ENCODE measurements at places on chromosomes 6 and 20. TPM values are rescaled to one million over a fixed set of nuclear protein-coding genes. Genes with fewer than 3 reads are reported as not detected.

MTRF1L gene
- total RNA-seq: 12.9 TPM

- no peak for DNase-seq
- H3K4me1 ChIP-seq: peaks cover 35% of the 10 kb centered on the region
- H3K36me3 ChIP-seq: no peaks in the 10 kb centered on the region
- H3K27me3 ChIP-seq: no peaks in the 10 kb centered on the region
Observed at GRCh38 chr6:6696867-6697531, 108.5 kb downstream of the LY86 start.

DNA sequence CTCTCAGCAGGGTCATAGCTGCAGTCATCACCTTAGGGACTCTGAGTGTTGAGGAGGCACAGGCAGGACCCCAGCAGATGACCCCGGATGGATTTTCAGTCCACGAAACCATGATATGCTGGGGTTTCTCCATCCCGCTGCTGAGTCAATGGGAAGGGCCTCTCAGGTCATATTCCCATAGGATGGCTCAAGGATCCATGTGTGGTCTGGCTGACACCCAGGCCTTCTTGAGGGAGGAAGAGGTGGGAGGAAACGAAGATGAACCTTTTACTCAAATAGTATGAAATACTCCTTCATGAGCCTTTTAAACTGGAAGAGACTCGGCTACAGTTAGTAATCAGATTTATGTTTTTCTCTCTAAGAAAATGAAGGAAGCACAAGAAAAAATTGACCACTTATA lies 10.3 kb upstream of the RALY start:
- no peaks in the 10 kb centered on the region for H3K4me1 ChIP-seq
- no peaks in the 10 kb centered on the region for H3K36me3 ChIP-seq
- DNase-seq: no peak
- no peak overlapping the region for H3K27ac ChIP-seq
- no peak overlapping the region for H3K4me3 ChIP-seq

DNA sequence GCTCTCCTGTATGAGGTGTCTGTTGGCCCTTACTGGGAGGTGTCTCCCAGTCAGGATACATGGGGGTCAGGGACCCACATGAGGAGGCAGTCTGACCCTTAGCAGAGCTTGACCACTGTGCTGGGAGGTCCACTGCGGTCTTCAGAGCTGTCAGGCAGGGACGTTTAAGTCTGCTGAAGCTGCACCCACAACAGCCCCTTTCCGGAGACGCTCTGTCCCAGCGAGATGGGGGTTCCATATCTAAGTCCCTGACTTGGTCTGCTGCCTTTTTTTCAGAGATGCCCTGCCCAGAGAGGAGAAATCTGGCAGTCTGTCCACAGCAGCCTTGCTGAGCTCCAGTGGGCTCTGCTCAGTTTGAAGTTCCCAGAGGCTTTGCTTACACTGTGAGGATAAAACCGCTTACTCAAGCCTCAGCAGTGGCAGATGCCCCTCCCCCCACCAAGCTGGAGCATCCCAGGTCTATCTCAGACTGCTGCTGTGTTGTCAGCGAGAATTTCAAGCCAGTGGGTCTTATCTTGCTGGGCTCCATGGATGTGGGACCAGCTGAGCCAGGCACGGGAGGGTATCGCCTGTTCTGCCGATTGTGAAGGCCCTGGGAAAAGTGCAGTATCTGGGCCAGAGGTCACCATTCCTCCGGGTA lies 36.3 kb upstream of the IBTK start:
- H3K36me3 ChIP-seq: no peaks in the 10 kb centered on the region
- H3K27ac ChIP-seq: no peak overlapping the region
- no peak overlapping the region for H3K4me3 ChIP-seq
- H3K27me3 ChIP-seq: no peaks in the 10 kb centered on the region

DNA sequence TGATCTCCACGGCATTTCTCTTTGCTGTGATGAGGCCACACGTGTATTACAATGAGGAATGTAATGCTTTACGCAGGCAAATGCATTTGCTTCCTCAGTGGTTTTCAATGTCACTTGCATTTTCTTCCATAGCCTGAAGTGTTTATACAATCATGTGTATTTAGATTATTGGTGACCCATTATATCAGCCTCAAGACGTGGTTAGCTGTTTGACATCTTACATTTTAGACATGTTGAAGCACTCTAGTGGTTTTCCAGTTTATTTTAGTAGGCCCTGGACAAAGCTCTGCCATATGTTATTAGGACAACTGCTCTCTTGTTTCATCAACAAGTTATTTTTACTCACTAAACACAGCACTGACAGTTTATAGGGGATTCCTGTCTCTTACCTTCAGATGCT lies 200.4 kb downstream of the UTRN start:
- H3K4me3 ChIP-seq: no peak overlapping the region
- peaks cover 7% of the 10 kb centered on the region for H3K36me3 ChIP-seq
- no peak overlapping the region for H3K27ac ChIP-seq
- H3K4me1 ChIP-seq: no peaks in the 10 kb centered on the region

DNA sequence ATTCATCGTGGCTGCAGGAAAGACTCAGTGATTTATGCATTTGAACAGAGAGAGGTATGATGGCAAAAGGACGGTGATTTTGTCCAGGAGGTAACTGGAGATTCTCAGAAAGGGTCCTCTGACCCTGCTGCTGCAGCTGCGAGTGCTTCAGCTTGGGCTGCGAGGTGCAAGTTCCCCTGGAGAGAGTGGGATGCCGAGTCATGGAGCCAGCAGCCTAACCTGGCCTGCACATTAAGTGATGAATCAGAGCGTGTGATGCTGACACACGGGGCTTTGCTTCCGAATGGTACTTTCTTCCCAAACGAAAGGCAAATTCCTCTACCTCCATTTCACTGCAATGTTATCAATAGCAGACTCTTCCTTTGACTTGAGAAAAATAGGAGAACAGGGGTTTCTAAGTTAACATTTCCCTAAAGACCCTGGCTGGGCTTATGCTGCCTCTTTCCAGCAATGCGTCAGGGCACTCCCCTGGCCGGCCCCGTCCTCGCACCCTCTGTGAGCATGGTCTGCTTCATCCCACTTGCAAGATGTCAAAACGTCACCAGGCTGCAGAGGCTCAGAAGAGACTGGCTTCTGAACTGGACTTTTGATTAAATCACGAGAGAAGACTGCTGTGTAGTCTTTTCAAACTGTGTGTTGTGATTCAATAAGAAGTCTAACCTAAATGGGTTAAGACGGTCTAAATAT lies 628.0 kb upstream of the AGPAT4 start:
- H3K27me3 ChIP-seq: no peaks in the 10 kb centered on the region
- DNase-seq: no peak
- H3K4me1 ChIP-seq: no peaks in the 10 kb centered on the region
- no peaks in the 10 kb centered on the region for H3K36me3 ChIP-seq
- H3K4me3 ChIP-seq: no peak overlapping the region
- no peak overlapping the region for H3K27ac ChIP-seq

DNA sequence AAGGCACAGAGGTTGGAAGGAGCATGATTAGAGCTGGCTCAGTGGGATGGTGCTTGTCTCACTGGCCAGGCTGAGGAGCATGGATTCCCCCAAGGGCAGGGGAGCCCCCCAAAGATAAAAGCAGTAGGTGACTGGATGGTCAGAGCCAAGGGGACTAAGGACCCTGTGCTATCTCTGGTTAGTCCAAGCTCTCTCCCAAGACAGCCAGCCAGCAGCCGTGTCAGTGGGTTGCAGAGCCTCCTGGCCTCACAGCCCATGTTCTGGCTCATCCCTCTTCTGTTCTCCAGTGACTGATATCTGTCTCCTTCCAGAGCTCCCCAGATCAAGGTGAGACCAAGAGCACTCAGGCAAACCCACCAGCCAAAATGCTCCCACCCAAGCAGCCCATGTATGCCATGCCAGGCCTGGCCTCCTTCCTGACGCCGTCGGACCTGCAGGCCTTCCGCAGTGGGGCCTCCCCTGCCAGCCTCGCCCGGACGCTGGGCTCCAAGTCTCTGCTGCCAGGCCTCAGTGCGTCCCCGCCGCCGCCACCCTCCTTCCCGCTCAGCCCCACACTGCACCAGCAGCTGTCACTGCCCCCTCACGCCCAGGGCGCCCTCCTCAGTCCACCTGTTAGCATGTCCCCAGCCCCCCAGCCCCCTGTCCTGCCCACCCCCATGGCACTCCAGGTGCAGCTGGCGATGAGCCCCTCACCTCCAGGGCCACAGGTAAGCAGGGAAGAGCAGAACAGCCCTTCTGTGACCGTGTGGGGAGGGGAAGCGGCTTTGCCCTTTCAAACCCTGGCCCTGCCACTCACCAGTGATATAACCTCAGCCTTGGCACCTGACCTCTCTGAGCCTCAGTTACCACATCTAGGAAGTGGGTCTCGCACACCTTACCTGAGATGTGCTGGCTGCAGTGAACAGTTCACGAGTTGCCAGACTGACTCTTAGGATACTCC lies 121.3 kb downstream of the JPH2 start:
- no peaks in the 10 kb centered on the region for H3K36me3 ChIP-seq
- no peak overlapping the region for H3K27ac ChIP-seq
- H3K4me1 ChIP-seq: no peaks in the 10 kb centered on the region

- no peaks in the 10 kb centered on the region for H3K27me3 ChIP-seq
- H3K36me3 ChIP-seq: no peaks in the 10 kb centered on the region
- no peak for DNase-seq
- no peak overlapping the region for H3K27ac ChIP-seq
- no peak overlapping the region for H3K4me3 ChIP-seq
Observed at GRCh38 chr20:11569163-11569562, 348.5 kb upstream of the BTBD3 start.

DNA sequence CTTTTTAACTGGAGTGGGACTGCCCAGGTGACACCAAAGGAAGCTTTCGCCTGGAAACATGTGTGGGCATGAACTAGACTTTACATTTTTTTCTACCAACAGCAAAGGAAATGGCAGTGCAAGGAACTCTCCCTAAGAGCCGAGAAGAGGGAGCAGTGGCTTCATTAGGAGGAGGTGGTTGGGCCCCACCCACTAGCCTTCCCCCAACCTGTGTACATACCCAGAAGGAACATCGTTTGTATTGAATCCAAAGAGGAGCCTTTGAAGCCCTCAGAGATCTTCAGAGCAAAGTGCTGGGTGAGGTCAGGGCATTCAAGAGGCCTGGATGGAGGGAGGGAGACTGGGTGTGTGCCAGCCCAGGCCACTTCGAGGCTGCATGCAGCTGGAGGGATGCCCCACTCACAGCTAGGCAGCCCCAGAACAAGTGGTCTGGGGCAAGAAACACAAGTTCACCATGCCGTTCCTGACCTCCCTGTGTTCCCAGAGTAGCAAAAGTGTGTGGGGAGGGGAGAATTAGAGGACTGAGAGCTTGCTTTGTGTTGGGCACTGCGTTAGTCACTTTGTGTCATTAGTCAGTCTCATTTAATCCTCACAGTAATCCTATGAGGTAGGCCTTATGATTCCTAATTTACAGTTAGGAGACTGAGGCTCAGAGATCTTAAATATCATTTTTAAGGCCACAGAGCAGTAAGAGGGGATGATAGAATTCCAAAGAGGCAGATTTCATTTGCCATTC lies 191.6 kb upstream of the SUPT3H start:
- no peak overlapping the region for H3K4me3 ChIP-seq
- H3K27ac ChIP-seq: no peak overlapping the region
- no peak for DNase-seq
- H3K36me3 ChIP-seq: no peaks in the 10 kb centered on the region
- H3K27me3 ChIP-seq: no peaks in the 10 kb centered on the region

GRCh38 chr6:14975471-14975817 lies 270.4 kb upstream of the JARID2 start:
- H3K27me3 ChIP-seq: no peaks in the 10 kb centered on the region
- H3K4me1 ChIP-seq: no peaks in the 10 kb centered on the region
- H3K27ac ChIP-seq: no peak overlapping the region
- H3K36me3 ChIP-seq: no peaks in the 10 kb centered on the region

DNA sequence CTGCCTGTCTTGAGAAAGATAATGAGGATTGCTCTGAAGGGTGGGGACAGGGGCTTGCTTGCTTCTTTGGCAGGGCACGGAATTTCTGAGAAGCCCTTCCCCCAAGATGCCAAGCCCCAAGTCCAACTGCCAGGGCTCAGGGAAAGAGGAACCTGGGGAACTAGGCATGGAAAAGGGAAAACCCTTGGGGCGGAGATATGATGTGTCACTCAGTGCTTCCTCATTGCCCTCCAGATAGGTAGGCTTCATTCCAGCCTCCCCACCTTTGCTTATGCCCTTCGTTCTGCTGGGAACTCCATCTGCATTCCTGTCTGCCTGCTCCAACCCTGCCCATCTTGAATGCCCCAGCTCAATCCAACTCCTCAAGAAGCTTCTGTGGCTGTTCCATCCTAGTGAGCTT lies 61.2 kb downstream of the VEGFA start:
- H3K4me3 ChIP-seq: no peak overlapping the region
- no peak for DNase-seq
- no peaks in the 10 kb centered on the region for H3K4me1 ChIP-seq

GRCh38 chr20:46083101-46083500 lies 6.7 kb downstream of the NCOA5 start:
- no peaks in the 10 kb centered on the region for H3K36me3 ChIP-seq
- H3K27me3 ChIP-seq: no peaks in the 10 kb centered on the region
- H3K4me1 ChIP-seq: peaks cover 64% of the 10 kb centered on the region
- H3K4me3 ChIP-seq: no peak overlapping the region
- no peak for DNase-seq
- H3K27ac ChIP-seq: no peak overlapping the region

DNA sequence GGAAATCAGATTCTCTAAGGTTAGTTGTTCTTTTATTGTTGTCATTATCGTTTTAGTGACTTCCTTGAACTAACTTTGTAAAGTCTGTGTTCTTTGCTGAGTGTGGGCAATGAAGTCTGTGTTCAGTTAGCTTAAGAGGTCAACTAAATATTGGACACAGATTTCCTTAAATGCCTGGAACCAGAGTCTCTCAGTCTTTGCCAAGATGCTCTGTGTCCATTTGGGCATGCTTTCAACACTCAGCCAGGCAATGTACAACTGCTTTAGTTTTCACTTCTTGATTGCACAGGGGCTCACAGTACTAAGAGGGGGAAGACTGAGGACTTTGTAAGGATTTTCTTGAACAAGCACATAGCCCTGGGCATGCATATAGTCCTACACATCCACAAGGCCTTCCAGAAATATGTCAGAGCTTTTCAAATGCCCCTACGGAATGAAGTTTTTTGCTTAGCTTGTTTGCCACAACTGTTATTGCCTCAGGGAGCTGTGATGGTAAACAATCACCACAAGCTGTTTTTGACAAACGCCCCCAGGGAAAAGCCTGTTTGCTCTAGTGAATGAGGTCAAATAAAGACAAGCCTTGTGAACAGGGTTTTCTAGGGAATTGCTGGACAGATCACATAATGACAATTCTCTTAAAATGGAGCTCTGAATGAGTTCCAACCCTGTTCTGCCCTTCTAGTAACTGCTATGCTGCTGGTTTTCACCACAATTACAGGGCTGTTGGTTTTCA lies 82.5 kb downstream of the B3GAT2 start:
- H3K36me3 ChIP-seq: no peaks in the 10 kb centered on the region
- H3K4me1 ChIP-seq: no peaks in the 10 kb centered on the region
- H3K4me3 ChIP-seq: no peak overlapping the region
- H3K27me3 ChIP-seq: no peaks in the 10 kb centered on the region

- no peak for DNase-seq
- peak overlapping the region; percentile 72 for H3K27ac ChIP-seq
- peaks cover 22% of the 10 kb centered on the region for H3K4me1 ChIP-seq
- H3K36me3 ChIP-seq: no peaks in the 10 kb centered on the region
Observed at GRCh38 chr6:151806757-151807512, 547 bp upstream of the ESR1 start.
